ENCODE measurements at places on chromosomes 6 and 20.

- DNase-seq = no peak
Observed at GRCh38 chr6:135525594-135525993, 28.1 kb upstream of the AHI1 start.

DNA sequence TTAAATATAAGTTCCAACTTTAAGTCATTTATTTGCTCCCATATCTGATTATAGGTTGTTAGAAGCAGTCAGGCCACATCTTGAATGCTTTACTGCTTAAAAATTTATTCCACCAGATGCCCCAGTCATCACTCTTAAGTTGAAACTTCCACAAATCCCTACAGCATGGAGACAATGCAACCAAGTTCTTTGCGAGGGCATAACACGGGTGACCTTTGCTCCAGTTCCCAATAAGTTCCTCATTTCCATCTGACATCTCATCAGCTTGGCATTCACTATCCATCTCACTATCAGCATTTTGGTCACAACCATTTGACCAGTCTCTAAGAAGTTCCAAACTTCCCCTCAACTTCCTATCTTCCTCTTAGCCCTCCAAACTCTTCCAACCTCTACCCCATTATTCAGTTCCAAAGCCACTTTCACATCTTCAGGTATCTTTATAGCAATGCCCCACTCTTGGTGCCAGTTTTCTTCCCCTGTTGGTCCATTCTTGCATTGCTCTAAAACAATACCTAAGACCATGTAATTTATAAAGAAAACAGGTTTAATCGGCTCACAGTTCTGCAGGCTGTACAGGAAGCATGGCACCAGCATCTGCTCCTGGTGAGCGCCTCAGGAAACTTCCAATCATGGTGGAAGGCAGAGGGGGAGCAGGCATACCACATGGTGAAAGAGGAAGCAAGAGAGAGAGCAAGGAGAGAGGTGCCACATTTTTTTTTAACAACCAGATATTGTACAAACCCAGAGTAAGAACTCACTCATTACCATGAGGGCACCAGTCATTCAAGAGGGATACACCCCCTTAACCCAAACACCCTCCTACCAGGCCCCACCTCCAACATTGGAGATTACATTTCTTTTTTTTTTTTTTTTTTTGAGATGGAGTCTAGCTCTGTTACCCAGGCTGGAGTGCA lies 15.9 kb upstream of the ITPR3 start:
- DNase-seq = no peak

DNA sequence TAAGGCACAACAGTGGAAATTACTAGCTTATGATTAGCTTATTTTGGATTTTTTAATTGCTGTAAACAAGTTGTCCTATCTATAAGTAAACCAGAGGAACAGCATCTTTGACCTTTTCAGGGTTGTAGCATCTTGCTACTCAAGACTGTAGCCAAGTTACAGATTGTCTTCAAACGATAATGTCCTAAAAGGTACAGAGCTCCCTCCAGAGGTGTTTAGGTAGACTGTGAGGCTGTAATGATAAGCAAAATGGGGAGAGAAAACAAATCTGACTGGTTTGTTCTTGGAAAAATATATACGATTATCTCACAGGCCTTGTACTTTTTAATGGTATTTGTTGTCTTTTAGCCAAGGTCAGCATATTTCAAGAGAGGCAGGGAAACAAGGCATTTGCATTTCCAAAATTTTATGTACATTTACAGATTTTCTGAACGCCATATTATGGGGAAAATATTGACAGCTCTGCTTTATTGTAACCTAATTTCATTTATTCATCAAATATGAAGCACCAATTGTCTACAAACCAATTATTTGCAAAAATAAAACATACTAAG lies 273.4 kb downstream of the MEI4 start:
- DNase-seq = no peak

GRCh38 chr6:4607793-4608192 lies 168.4 kb upstream of the CDYL start:
- no peak for DNase-seq

- no peak for DNase-seq
Observed at GRCh38 chr6:86943819-86944407, 6.6 kb downstream of the HTR1E start.

GRCh38 chr6:168194732-168195567 lies 115.9 kb upstream of the FRMD1 start:
- DNase-seq = no peak

DNA sequence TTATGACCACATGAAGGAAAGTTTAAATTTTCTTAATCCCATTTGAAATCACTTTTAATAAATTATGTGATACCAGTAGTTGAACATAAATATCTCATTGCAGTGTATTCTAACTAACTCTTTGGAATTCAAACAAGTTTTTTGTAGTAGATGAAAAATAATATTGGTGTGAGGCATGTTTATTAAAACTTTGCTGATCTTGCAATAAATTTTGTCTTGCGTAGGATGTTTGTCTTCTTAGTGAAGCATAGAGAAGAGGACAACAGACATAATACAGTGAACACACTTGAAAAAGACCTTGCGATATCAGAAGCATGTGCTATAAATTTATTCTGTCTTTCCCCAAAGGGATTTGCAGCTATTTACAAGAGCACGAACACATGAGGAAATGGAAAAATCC lies 140.7 kb downstream of the HTR1B start:
- DNase-seq = no peak

GRCh38 chr6:87806635-87807034 lies 104.6 kb upstream of the AKIRIN2 start:
- no peak for DNase-seq

GRCh38 chr20:51607170-51607569 lies 64.7 kb upstream of the NFATC2 start:
- DNase-seq = no peak

DNA sequence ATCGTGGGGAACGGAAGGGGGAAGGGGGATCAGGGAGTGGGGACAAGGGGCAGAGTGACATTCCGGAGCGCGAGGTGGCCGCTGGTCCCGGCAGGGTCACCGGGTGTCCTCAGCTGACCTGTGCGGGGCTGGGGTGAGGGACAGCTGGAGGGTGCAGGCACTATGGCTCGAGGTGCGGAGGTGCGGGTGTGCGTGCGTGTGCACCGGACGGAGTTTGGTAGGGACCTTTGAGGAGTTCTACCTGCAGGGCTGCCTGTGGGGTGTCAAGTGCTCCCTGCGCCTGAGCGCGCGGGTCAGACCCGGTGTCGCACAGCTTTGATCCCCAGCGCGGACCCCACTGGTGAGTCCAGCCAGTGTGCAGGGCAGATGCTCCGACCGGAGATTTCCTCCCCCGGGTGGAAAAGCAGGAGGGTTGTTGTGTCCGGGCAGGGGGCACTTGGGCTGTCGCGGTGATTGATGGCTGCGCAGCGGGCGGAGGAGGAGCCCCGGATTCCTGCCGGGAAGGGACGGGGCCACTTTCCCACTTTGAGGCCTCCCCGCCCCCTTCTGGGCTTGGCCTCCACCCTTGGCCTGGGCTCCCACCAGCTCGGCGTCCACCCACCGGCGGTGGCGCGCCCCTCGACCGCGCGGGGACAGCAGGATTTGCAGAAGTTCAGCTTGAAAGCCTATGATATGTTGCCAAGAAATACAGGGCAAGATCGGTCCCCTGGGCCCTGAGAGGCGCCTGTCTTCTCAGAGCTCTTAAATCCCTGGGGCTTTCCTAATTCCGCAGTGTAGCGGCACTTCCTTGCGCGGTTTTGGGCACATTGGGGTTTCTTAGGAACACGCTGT lies 658 bp downstream of the RIN2 start:
- no peak for DNase-seq

GRCh38 chr6:117505311-117505710 lies 22.8 kb downstream of the DCBLD1 start:
- DNase-seq = no peak

DNA sequence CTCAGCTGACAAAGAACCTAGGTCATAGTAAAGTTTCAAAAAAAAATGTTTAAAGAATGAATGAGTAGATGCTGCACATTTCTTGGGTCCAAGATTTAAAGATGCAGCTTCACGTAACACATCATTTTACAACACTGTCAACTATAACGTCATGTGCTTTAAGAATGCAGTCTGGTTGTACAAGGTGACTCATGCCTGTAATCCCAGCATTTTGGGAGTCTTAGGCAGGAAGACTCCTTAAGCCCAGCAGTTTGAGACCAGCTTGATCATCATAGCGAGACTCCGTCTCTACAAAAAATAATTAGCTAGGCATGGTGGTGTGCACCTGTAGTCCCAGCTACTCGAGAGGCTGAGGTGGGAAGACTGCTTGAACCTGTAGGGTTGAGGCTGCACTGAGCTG lies 21.9 kb downstream of the SLC17A5 start:
- no peak for DNase-seq

DNA sequence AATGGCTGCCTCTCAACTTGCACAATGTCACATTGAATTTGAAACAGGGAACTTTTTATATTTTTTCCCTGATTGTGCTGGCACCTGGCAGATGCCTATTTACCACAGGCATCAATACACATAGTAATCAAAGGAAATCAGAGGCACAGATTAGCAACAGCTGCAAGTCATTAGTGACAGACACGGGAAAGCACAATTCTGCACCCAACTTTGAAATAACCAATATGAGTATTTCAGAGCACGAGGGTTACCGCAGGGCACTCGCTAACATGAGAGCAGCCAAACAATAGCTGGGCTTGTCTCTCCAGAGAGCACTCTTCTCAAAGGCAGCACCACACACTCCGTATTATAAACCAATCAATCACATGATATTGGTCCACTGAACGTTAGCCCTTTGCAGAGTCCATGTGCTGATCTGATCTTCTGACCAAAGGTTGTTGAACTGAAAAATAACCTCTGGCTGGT lies 149.5 kb downstream of the RNF144B start:
- DNase-seq = no peak

GRCh38 chr6:55449225-55449624 lies 122.0 kb downstream of the GFRAL start:
- no peak for DNase-seq

DNA sequence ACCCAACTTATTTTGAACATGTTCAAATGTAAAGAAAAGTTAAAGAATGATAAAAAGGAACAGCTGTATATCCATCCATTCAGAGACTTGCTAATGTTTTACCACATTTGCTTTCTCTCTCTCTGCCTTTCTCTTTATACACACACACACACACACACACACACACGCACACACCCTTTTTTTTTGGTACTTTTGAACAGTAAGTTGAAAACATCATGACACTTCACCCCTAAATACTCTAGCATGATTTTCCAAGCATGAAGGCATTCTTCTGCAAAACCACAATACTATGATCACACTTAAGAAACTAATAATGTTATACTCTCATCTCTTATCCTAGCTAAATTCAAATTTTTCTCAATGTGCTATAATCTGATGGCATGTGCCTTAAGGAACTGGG lies 192.3 kb downstream of the UTRN start:
- DNase-seq = no peak

DNA sequence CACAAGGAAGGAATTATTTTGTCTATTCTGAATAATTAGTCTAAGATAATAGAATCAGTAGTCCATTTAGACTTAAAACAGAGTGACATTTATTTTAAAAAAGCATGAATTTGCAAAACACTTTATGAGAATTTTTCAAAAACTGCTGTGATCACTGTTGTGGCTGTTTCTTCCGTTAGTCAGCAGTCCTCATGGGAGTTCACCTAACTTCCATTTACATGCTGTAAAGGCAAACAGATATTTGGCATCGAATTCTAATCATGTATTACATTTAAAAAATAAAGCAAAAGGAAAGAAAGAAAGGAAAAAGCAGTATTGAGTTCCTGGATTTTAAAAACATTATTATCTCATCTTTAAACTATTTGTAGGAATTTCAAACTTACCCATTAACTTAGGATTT lies 111.8 kb downstream of the MTHFD1L start:
- DNase-seq = no peak

DNA sequence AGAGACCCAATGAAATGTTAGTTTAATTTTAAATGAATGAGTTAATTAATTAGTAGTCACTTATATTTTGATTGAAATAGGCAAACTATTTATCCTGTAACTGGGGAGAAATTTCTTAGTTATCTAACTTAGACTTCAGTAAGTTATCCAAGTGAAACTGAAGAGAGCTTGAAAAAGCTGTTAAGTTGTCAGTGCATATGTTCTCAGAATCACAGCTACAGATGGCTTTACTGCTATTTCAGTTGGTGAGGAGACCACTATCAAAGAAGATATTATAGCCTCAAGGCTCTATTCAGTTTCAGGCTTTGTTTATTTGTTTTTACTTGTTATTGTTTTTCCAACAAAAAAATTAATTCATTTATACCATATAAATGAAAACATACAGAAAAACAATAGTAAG lies 404.1 kb downstream of the C6orf118 start:
- no peak for DNase-seq

DNA sequence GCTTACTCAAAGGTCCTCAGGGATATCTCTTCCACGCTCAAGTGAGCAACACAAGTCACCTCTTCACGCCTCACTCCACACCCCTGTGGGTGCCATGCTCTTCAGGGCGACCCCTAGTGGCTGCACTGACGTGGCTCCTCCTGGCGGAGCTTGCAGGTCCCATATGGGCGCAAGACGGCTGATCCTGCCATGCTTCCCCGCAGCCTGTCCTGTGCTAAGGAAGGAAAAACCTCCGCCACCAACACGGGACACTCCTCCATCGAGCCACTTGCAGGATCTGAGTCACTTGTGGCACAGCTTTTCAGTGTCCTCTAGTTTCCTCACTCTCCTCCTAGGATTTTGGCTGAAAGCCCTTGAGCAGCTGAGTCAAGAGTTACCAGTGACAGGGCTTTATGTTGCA lies 90.7 kb downstream of the KHDC1L start:
- peak; percentile 49 for DNase-seq

DNA sequence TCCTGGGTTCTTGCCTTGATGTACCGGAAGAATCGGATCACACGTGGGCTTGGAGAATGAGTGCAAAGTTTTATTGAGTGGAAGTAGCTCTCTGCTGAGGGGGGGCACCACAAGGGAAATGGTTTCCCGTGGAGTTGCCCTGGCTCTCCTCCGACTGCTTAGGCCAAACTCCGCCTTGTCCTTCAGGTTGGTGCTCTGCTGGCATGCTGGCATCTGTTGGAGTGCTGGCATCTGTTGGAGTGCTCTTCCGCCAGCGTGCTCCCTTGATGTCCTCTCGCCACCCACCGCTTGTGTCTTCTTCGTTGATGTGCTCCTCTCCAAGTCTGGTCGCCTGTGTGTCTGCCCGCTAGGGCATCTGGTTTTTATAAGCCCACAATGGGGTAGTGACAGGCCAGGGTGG lies 317.1 kb upstream of the HSF2 start:
- DNase-seq = no peak

GRCh38 chr6:143614235-143614634 lies 63.5 kb upstream of the PHACTR2 start:
- no peak for DNase-seq

GRCh38 chr6:163402616-163403015 lies 11.9 kb upstream of the QKI start:
- DNase-seq = no peak

DNA sequence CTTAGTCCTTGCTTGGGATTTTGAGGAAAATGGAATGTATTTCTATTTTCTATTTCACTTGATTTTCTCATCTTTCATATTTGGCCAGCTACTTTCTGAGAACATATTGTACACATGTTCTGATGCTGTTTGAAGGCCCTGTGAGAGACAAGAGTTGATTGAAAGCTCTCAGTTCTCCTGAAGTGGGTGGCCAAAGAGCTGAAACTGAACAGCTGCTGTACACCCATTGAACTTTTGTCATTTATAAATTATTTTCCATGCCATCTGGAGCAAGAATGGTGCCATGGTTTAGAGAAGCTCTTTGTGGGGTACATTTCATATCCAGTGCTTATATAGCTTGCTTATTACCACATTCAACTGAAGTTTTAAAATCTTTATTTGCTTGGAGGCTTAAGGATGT lies 298.3 kb downstream of the PRL start:
- DNase-seq = no peak

GRCh38 chr20:32982617-32983458 lies 21.4 kb downstream of the SUN5 start:
- no peak for DNase-seq

- DNase-seq = no peak
Observed at GRCh38 chr6:33029328-33030184, 20.2 kb upstream of the HLA-DOA start.
